ENCODE measurements at places on chromosomes 13 and 19. TPM values are rescaled to one million over a fixed set of nuclear protein-coding genes. Genes with fewer than 3 reads are reported as not detected.

The NXNL1 gene
- total RNA-seq, result not detected

The DCT gene
- 0.07 TPM for total RNA-seq

DNA sequence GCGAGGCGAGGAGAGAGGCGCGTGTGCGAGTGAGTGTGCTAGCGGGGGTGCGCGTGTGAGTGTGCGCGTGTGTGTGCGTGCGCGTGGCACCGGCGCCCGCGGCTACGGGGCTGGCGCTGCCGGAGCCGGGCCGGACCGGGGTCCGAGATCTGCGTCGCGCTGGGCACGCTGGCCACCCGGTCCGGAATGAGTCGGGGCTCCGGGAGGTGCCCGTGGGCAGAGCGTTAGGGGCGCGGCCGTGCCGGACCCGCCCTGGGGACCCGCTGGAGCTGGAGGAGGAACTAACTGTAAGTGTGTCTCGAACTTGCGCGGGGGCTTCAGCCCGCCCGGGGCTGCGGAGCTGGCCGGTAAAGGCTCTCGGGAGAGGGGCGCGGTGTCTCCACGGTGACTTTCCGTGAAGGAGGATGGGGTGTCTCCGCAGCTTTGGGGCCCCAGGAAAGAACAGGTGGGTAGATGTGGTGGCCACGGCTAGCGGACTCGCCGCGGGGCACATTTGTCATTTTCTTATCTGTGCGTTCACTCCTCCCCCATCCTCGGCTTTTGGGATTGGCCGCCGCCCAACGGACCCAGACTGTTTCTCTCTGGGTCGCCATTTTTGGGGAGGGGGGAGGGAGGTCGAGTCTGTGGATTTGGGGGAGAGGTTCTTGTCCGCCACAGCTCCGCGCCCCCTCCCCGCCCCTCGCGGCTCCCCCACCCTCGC is 10.1 kb upstream of the SOX1 start:
- no peaks in the 10 kb centered on the region for H3K36me3 ChIP-seq
- H3K4me3 ChIP-seq, result no peak overlapping the region
- H3K4me1 ChIP-seq, result no peaks in the 10 kb centered on the region
- DNase-seq, result no peak
- peaks cover 29% of the 10 kb centered on the region for H3K27me3 ChIP-seq

DNA sequence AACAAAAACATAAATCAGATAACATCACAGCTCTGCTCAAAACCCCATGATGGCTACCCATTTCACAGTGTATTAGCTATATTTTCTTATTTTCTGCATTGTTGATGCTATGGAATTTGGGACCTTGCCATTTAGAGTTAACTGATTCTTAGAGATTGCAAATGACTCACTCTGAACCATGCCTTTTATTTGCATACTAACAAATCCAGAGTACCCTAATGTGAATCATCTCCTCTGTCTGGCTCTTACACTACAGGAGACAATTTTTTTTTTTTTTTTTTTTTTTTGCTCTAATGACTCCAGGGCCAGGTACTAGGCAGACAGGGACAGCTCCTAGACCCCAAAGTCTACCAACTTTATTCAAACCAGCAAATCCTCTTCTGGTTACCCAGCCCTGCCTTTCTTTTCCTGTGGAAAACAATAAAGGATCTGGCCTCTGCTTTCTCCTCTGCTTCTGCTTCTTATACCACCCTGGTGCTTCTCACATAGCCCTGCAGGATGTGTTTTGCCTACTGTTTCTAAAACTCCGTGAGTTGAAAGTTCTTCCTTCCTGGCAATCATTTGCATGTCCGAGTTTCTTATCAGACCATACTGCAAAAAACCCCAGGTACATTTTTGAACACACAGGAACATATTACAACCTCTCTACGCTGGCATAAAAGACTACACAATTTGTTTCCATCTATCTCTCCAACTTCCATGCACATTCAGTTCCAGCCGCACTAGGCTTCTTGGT is 10.6 kb upstream of the ZNF460 start:
- H3K36me3 ChIP-seq, result no peaks in the 10 kb centered on the region
- no peak overlapping the region for H3K4me3 ChIP-seq
- H3K4me1 ChIP-seq, result no peaks in the 10 kb centered on the region
- DNase-seq, result no peak

DNA sequence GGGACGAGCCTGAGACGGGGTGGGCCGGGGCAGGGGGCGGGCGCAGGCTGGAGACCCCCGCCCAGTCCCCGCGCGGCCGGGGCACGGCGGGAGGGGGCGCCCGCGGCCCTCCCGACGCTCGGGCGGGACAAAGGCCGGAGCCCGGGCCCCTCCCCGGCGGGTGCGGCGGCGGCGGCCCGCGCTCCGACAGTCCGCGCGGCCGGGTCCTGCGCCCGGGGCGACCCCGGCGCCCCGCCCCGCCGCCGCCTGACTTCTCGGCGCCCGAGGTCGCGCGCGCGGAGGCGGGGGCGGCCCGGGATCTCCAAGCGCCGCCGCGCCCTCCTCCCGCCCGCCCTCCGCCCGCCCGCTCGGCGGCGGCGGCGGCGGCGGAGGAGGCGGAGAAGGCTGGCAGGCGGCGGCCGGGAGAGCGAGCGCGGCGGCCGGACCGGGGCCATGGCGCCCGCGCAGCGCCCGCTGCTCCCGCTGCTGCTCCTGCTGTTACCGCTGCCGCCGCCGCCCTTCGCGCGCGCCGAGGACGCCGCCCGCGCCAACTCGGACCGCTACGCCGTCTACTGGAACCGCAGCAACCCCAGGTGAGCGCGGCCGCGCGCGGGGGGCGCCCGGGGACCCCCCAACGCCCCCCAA is at the start of gene EFNA2:
TSS of gene EFNA2 (plus strand) at position 137 of the 624 bp plus-strand sequence. CDS start at position 433, 296 bp downstream.
- peaks cover 4% of the 10 kb centered on the region for H3K4me1 ChIP-seq
- no peaks in the 10 kb centered on the region for H3K36me3 ChIP-seq
- H3K4me3 ChIP-seq, result no peak within 1 kb of the TSS
- no peak within 1 kb of the TSS for H3K27ac ChIP-seq

DNA sequence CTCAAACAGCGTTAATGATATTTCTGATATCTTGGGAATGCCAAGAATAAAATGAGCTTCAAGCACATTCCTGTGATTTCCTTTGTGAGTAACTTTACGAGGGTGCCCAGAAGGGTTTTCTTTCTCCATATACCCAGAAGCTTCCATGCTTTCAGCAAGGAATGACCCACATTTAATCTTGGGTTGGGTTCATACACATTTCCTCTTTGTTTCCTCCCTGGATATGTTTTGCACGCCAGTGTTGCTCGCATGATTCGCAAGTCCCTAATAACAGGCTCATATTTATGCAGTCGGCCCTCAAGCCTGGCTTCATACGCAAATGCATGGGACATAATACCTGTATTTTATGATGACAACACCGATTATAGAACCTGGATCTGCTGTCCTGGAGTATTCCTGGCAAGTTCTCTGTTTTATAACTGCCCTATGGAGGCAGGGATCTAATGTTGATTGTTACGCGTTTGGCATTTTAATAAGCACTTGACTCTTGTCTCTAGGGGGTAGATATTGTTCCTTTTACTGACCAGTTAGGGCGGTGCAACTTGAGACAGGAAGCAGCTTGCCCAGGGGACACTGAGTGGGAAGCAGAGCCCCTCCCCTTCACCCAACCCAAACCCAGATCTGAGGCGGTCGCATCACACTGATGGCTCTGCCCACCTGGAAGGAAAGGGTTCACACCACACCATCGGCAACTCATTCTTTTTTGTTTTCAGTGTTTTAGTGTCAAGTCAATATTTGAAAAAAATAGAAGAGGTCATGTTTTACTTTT is 220.4 kb upstream of the SOX1 start:
- peaks cover 1% of the 10 kb centered on the region for H3K27me3 ChIP-seq
- DNase-seq, result no peak
- H3K27ac ChIP-seq, result no peak overlapping the region

GRCh38 chr19:28234637-28235036 is 978.3 kb downstream of the UQCRFS1 start:
- H3K4me3 ChIP-seq, result no peak overlapping the region
- H3K27me3 ChIP-seq, result no peaks in the 10 kb centered on the region

The MED26 gene
- total RNA-seq, result 14.7 TPM

DNA sequence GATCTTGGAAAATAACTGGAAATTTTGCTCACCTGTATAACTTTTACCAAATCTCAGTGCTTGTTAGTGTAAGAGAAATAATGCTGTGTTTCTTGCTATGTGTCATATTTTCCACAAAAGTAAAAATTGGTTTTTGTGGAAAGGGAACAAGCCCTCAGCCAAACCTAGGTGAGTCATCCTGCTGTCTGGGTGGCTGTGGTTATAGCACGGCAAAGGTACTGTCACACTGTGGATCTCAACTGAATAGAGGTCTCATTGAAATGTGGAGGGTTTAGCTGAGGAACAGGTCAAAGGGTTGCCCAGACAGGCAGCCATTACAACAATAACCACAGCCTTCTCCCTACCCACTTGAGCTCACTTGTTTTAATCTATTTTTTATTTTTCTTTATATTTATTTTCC is 338.8 kb upstream of the DACH1 start:
- DNase-seq, result no peak
- no peak overlapping the region for H3K27ac ChIP-seq
- H3K36me3 ChIP-seq, result no peaks in the 10 kb centered on the region

GRCh38 chr19:33763633-33764371 is 32.9 kb upstream of the KCTD15 start:
- no peak overlapping the region for H3K27ac ChIP-seq
- H3K36me3 ChIP-seq, result no peaks in the 10 kb centered on the region

The LGALS16 gene
- not detected for total RNA-seq

The ZNF208 gene
- total RNA-seq, result 1.8 TPM

The CHERP gene
- total RNA-seq, result 73.1 TPM

The ADGRE2 gene
- total RNA-seq, result 0.44 TPM

DNA sequence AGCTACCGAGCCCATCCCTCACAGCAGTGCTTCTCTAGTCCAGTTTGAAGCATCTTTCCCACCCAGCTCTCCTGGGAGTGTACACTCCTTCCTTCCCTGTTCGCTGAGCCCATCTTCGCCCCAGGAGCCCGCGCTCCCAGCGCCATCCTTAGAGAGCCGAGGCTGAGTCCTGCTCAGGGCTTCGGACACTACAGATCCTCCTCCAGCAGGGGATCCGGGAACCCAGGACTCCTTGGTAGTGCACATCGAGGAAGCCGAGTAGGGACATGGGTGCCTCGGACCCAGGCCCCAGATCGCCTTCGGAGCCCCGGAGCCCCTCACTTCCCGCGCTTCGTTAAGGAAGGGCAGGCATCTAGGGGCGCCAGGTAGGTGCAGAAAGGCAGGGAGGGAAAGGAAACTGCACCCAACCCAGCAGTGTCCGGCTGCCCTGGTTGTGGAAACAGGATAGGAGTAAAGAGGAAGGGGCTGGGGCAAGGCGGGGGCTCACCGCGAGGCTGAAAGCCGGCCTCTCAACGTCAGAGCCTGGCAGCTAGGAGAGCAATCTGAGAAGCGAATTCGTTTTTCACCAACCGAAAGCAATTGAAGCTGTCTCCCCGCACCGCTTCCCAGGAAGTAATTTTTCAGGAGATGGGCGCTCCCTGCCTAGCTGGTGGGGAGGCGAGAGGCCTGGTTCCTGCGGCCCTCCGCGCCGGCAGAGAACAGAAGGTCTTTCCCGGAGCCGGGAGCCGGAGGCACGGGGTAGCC is 1.0 kb downstream of the PDX1 start:
- H3K36me3 ChIP-seq, result no peaks in the 10 kb centered on the region
- H3K27me3 ChIP-seq, result peaks cover 52% of the 10 kb centered on the region
- peaks cover 13% of the 10 kb centered on the region for H3K4me1 ChIP-seq
- no peak overlapping the region for H3K4me3 ChIP-seq
- no peak for DNase-seq

GRCh38 chr13:21957833-21958232 is 287.0 kb downstream of the FGF9 start:
- no peaks in the 10 kb centered on the region for H3K4me1 ChIP-seq
- H3K27me3 ChIP-seq, result no peaks in the 10 kb centered on the region
- H3K4me3 ChIP-seq, result no peak overlapping the region

DNA sequence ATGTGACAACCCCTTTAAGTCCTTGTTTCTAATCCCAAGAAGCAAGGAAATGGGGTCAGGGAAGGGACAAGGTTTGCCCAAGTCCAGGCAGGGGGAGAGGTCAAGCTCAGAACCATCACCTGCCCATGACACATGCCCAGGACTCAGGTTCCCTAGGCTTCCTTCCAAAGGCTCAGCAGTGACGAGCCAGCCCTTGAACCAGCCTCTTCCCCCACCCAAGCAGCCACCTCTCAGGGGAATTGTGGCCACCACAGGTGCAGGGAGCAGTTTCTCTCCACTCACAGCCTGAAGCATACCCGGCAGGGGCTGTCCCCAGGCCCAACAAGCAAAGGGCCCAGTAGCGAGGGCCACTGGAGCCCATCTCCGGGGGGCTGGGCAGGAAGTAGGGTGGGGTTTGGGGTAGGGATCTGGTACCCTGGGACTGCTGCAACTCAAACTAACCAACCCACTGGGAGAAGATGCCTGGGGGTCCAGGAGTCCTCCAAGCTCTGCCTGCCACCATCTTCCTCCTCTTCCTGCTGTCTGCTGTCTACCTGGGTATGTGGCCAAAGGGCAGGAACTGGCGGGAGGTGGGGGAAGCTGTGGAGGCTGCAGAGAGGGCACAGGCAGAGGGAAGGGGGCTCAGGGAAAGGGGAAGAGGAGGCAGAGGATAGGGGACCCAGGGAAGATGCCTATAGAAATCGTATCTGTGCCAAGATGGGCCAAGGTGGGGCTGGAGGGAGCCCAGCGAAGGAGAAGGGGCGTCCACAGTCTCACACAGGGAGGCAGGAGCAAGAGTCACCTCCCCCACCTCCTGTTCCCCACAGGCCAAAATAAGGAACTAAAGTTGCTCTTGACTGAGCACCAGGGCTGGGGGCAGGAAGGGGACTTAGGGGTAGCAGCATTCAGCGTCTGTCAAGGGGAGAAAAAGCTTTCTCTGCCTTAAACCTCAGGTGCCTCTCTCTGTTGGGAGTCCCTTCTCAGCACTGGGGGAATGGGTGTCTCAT is at the start of gene CD79A:
TSS of gene CD79A (plus strand) at position 433 of the 986 bp plus-strand sequence. CDS start at position 459, 26 bp downstream.
- H3K4me3 ChIP-seq, result peak within 1 kb of the TSS; percentile 49
- H3K27ac ChIP-seq, result peak within 1 kb of the TSS; percentile 82
- peaks cover 95% of the 10 kb centered on the region for H3K4me1 ChIP-seq
- DNase-seq, result no peak

GRCh38 chr19:4376671-4376990 is 23.7 kb downstream of the SH3GL1 start:
- no peak overlapping the region for H3K4me3 ChIP-seq
- peaks cover 63% of the 10 kb centered on the region for H3K4me1 ChIP-seq
- DNase-seq, result no peak
- H3K27ac ChIP-seq, result peak overlapping the region; percentile 92
- H3K27me3 ChIP-seq, result no peaks in the 10 kb centered on the region

DNA sequence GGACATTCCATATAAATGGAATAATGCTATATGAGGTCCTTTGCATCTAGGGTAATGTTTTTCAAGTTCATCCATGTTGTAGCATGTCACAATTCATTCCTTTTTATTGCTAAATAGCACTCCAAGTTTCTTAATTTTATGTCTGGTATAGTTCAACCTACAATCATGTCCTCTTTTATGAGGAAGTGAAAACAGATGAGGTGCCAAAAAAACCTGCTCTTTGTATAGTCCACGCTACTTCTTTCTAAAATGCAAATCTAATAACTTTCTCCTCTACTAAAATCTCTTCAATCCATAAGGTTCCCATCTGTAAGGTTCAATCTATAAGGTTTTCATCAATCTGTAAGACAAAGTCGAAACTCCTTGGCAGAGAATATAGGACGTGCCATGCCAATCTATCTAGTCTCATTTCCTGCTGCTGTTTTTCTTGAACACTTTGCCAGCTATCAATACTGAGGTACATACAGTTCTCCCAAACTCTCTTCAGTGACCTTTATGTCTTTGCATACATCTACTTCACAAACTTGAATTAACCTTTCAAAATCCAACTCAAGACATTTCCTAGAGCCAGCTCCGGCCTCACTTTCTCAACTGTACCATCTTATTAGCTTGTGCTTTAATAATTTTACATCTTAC is 33.7 kb downstream of the INTS6 start:
- H3K4me1 ChIP-seq, result peaks cover 43% of the 10 kb centered on the region
- DNase-seq, result no peak
- no peaks in the 10 kb centered on the region for H3K36me3 ChIP-seq
- no peak overlapping the region for H3K4me3 ChIP-seq
- no peaks in the 10 kb centered on the region for H3K27me3 ChIP-seq
- H3K27ac ChIP-seq, result no peak overlapping the region

Measured in CD8-positive, alpha-beta memory T cell (primary cell).